ENCODE measurements at places on chromosomes 2 and 18.

- no peak for DNase-seq
Measured at GRCh38 chr2:43493954-43494353, 101.9 kb downstream of the THADA start.

- no peak for DNase-seq
Measured at GRCh38 chr2:30730736-30731647, 76.3 kb downstream of the CAPN13 start.

DNA sequence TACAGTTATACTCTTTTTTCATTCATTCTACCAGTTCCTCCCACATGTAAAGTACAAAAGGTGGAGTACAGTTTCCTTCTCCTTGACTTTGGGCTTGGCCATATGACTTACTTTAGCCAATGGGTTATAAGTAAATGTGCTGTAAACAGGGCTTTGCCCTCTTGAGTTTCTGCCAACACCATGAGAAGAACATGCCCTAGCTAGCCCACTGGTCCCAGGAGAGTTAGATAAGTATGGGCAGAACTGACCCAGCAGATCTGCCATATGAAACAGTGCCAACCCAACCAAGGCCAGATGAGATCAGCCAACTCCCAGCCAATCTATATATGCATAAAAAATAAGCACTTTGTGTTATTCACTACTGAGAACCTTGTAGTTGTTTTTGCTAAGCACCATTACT lies 25.5 kb downstream of the ZC3H8 start:
- DNase-seq, result no peak

GRCh38 chr18:54444319-54444914 lies 86.7 kb downstream of the C18orf54 start:
- no peak for DNase-seq

- DNase-seq, result no peak
Measured at GRCh38 chr2:8389431-8390108, 292.3 kb upstream of the ID2 start.

- DNase-seq, result no peak
Measured at GRCh38 chr2:72181616-72182015, 34.0 kb upstream of the CYP26B1 start.

GRCh38 chr2:164781394-164781793 lies 60.2 kb downstream of the COBLL1 start:
- DNase-seq, result no peak

- no peak for DNase-seq
Measured at GRCh38 chr2:65957454-65957853, 477.5 kb upstream of the MEIS1 start.

GRCh38 chr2:50840341-50841124 lies 191.4 kb downstream of the NRXN1 start:
- no peak for DNase-seq

GRCh38 chr2:159614534-159615366 lies 1.6 kb downstream of the BAZ2B start:
- no peak for DNase-seq

DNA sequence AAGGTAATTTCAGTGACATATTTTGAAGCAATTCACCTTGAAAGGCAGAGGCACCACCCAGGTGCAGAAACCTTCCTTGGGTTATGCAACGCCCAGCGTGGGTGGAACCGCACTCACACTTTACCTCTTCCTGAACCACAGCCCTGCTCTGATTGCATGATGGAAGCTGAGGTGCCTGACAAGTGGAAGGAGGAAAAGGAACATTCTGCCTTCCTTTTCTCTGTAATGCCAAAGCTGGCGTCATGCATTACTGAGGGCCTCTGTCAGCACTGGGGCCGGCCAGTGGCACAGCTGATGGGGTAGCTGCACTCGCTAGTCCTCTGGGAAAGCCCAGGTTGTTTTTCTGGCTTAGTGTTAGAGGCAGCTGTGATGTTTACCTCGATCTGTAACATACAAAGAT lies 266.5 kb downstream of the NEDD4L start:
- peak; percentile 41 for DNase-seq

DNA sequence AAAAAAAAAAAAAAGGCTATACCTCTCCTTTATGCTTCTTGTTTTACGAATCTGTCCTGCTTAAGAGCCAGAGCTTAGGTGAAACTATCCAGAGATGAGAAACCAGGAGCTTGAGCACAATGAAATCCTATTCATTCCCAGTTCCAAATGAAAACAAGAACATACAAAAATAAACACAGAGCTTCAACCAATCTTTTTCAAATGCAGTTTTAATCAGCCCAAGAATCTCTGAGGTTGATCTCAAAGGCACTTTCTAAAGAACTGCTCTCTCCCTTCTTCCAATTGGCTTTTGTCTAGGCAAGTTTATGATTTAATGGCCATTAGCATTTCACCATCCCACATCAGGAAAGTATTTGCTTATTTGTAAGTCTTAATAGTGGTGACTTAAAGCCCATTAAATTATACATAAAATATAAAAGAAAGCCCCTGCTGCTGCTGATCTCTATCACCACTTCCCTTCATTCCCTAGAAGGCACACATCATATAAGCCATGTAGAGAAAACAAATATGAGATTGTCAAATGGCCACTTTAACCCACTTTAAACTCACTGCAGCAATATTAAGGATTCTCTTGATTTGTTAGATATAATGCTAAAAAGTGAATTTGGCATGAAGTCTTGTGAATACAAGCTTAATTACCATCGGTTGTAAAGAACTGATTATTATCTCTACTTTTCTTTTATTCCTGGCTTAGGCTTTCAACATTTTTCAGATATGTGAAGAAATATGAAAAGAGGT lies 29.3 kb upstream of the SCN9A start:
- DNase-seq, result no peak

DNA sequence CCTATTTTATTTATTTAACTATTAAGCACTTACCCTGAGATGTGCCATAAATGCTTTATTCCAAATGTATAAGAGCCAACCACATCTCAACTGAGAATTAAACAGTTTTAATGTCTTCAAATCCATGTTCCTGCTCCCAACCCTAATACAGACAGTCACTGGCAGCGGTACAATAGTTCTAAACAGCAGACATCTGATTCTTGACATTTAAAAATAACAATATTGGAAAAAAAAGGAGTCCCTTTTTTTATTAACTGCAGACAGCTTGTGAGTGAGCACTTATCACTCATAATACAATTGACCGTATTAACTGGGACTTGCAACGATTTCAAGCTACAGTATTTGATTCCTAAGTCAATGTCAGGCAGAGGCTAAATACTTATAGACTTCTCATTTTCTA lies 424.6 kb downstream of the TGIF1 start:
- no peak for DNase-seq

DNA sequence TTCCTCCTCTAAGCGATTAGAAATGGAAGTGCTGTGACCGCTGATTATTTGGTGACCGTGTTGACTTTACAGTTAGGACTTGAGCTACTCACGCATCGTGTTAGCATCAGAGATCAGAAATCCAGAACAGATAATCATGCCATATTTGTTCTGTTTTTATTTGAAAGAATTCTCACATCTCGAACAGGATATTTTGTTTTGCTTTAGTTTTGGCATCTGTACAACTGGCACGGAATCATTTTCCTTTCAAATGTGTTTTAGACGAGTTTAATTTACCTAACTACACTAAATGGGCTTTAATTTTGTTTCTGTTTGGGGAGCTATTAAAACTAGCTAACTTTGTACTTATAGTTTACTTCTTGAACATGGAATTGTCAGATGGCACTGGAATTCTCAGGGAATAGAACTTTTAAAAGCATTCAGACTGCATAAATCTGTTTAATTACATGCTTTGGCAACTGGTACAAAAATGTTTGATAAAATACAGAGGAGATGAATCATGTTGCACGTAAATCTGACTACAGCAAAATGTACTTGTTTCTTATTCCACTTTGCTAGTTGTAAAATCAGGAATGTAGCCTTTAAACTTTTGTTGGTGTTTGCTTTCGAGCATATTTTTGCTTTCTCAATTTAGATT lies 1.4 kb downstream of the ITPRID2 start:
- DNase-seq, result no peak

- DNase-seq, result no peak
Measured at GRCh38 chr18:33871363-33872025, 293.5 kb downstream of the ASXL3 start.

- no peak for DNase-seq
Measured at GRCh38 chr2:205511221-205511620, 171.1 kb upstream of the NRP2 start.

GRCh38 chr2:56175779-56176178 lies 8.0 kb upstream of the CCDC85A start:
- DNase-seq, result no peak

DNA sequence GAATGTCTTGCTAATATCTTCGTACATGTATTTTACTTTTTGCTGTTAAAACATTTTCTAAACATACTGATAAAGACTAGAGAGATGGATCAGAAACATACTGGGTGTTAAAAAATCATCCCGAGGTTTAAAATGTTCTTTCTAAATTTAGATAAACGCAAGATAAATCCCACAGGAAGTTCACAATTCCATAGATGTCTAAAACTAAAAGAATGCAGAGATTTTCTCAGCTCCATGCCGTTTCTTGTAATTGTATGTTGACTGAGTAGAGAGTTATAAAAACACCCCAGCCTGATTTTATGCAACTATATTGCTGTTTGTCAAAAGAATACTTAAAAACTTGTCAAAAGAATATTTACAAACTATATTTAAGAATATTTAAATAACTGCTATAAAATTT lies 455.7 kb downstream of the ARHGAP15 start:
- DNase-seq, result no peak

DNA sequence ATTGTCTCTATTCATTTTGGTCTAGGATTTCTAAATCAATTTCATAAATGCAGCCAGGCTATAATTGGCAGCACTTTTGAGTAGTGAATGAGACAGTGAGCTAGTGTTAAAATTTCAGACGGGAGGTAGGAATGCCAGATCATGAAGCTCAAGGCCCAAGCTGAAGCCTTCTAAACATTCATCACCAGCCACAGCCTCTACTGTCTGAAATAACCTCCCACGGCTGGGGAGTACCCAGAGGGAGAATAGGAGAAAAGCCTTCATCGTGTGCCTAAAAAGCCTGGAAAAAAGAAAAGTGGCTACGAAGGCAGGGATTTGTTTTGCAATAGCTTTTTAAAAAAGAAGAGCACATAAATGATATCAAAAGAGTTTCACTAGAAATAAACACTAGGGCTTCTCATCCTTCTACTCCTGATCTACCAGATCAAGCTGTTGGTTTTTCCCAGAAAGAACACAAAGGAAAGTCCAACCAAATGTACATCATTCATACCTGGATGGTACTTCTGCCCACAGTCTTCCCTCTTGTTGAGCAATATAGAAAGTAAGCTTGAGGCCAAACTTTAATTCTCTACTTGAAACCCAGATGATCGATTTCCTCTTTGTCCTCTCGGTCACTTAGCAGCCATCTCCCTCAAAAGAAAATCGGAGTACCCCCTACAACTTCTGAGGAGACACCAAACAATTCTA lies 48.1 kb upstream of the SLC39A10 start:
- no peak for DNase-seq

- DNase-seq, result no peak
Measured at GRCh38 chr18:45774065-45774521, 50.1 kb downstream of the SLC14A1 start.

GRCh38 chr2:61538920-61539520 lies 864 bp upstream of the XPO1 start:
- DNase-seq, result peak; percentile 61

GRCh38 chr2:179355881-179356280 lies 91.2 kb upstream of the SESTD1 start:
- DNase-seq, result no peak

DNA sequence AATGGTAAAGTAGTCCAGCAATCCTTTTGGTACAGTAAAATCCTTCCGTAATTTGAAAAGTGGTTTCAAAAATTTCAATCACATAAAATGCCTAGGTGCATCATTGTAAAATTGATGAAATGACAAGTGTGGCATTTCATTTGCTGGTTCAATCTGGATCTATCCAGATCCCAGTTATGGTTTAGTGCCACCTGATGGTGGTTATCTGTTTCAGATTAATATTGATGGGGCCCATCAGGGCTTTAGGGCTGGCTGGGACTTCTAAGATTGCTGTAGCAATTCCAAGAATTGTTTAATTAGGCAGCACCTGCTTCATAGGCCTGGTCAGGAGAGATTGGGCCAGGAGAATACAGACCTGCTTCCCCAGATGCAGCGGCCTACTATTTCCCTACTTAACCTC lies 55.5 kb upstream of the PIK3C3 start:
- DNase-seq, result no peak

DNA sequence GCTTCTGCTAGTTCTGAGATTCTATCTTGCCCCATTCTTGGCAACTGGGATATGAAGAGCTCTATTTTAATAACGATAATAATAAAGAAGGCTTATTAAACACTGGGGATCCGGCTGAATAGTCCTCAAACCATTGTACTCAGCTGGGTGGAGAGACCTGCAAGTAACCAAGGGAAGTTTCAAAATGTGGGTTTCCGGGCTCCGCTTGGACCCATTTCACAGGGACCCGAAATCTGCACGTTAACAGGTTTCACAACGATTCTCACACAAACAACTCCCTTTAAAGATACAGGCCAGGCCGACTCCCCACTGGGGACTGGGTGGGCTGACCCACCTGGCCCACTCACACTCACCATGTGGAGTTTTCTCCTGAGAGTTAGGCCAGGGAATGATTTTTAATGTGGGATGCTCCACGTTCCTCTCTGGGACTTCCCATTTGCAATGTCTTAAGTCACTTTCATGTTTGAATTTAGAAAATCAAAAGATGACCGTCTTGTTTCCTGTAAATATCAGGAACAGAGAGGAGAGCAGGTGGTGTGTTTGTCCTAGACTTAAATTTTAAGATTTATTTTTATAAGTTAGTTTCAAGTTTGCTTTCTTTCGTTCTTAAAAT lies 96.3 kb downstream of the SH3RF3 start:
- no peak for DNase-seq

GRCh38 chr2:75173740-75174139 lies 25.6 kb downstream of the TACR1 start:
- DNase-seq, result no peak

GRCh38 chr2:72994282-72994990 lies 77.1 kb downstream of the SFXN5 start:
- DNase-seq, result no peak

GRCh38 chr2:195313962-195314361 lies 343.1 kb upstream of the SLC39A10 start:
- DNase-seq, result no peak

DNA sequence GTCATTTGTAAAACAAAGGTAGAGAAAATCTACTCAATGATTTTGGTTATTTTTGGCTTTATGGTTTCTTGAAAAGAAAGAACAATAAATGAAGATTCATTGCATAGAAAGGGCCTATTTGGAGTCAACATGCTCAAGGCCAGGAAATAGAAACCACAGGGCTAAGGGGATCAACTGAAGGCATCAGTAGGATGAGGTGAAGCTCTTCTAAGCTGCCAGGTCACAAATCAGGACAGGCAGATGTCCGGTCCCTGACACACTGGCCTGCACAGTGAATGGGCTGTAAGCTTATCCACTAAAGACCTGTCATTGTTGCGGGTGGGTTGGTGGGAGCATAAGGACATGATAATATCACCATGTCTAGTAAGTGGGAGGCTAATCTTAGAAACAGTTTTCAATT lies 31.6 kb upstream of the RNF138 start:
- no peak for DNase-seq

GRCh38 chr2:212711856-212712255 lies 173.3 kb upstream of the ERBB4 start:
- DNase-seq, result no peak
